ENCODE measurements at places on chromosomes 12 and 14. TPM values are rescaled to one million over a fixed set of nuclear protein-coding genes. Genes with fewer than 3 reads are reported as not detected.
A peak's percentile ranks its signal among the peaks of the same experiment; 100 is the strongest.

OTUB2 gene
- 0.23 TPM for total RNA-seq

NR1H4 gene
- total RNA-seq: not detected

MYF5 gene
- total RNA-seq: not detected

ACSS3 gene
- 0.13 TPM for total RNA-seq

GPRC5A gene
- 1.8 TPM for total RNA-seq

ADAMTS20 gene
- not detected for total RNA-seq

CLEC4D gene
- not detected for total RNA-seq

MUCL1 gene
- not detected for total RNA-seq

- DNase-seq: no peak
- H3K27me3 ChIP-seq: no peaks in the 10 kb centered on the region
- H3K36me3 ChIP-seq: no peaks in the 10 kb centered on the region
- H3K4me3 ChIP-seq: no peak overlapping the region
- no peak overlapping the region for H3K27ac ChIP-seq
- H3K4me1 ChIP-seq: no peaks in the 10 kb centered on the region
Measured at GRCh38 chr12:33251548-33251947, 188.1 kb downstream of the SYT10 start.

GRCh38 chr12:125015680-125016310, 22.4 kb downstream of the BRI3BP start:
- H3K36me3 ChIP-seq: peaks cover 13% of the 10 kb centered on the region
- no peak for DNase-seq
- H3K4me3 ChIP-seq: no peak overlapping the region
- H3K27ac ChIP-seq: no peak overlapping the region
- H3K27me3 ChIP-seq: no peaks in the 10 kb centered on the region
- H3K4me1 ChIP-seq: no peaks in the 10 kb centered on the region

DNA sequence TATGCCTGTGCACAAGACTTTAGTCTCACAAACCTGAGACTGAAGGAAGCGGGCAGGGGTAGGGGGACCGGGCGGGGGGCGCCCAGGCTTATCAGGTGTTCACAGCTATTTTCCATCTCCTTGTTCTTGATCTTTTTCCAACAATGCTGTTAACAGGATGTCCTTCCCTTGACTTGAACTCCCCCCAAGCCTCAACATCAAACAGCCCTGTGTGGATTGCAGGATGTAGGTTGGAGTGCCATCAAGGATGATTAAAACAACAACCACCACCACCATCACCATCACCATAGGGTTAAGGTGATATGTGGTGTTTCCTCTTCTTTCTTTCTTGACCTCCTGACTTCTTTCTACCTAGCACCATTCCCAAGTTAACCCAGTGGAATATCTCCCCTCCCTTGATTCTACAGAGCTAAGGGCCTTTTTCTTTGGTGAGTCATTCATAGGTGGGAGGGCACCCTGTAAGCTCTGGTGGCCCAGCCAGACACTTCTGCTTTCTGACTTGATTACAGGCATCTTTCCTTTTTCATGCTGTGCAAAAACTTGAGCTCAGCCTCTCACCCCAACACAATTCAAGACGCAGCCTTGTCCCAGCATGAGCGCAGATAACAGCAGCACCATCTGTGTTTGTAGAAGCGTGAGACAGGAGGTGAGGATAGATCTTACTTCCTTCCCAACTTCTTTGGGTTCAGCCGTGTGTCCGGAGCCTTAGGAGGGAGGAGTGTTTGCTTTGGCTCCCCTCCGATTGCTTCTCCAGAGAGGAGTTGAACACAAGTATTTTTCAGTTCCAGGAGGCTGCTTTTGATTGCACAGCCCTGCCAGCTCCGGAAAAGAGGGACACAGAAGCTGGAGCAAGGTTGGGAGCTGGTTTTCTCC, 26.8 kb downstream of the FLVCR2 start:
- H3K4me3 ChIP-seq: no peak overlapping the region
- DNase-seq: no peak
- H3K36me3 ChIP-seq: no peaks in the 10 kb centered on the region
- no peaks in the 10 kb centered on the region for H3K4me1 ChIP-seq
- H3K27me3 ChIP-seq: no peaks in the 10 kb centered on the region

DNA sequence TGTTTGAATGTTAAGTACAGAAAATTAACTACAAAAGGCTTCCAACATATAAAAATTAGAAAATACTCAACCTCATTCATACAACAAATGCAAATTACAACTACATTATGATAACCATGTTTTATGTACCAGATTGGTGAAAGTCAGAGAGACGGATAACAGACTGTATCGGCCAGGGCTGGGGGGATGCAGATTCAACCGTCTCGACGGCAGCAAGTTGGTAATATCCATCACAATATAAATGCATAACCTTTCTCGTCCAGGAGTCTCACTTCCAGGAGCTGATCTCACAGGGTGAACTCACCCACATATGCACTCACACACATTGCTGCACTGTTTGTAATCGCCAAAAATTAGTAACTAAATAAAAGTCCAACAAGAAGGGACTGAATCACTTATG, 89.4 kb downstream of the ITPK1 start:
- no peak overlapping the region for H3K27ac ChIP-seq
- no peak for DNase-seq
- no peaks in the 10 kb centered on the region for H3K36me3 ChIP-seq

DNA sequence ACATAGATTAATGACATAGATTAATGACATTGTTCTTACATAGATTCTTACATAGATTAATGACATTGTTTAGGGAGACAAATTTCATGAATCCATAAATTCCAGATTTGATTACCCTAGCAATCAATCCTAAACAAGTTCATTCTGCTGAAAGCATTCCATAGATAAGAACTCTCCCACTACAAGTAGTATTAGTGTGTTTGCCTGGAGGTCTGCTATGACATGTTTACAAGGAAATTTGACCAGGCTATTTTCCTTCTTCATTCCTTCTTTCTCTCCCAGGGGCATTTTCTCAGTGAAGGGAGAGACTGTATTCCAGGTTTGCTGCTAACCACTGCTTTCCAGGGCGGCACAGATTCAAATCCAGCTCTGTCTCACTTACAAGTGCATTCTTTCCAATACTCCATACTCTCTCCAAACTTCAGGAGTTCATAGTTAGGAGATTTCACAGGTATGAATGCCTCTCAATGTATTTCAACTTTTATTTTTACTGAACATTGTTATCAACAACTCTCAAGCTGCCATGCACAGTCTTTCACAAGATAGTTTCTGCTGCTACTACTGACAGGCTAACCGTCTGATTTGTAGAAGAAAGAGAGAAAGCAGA, 134.5 kb downstream of the SLC38A1 start:
- no peak for DNase-seq
- H3K4me3 ChIP-seq: no peak overlapping the region
- no peaks in the 10 kb centered on the region for H3K36me3 ChIP-seq
- no peak overlapping the region for H3K27ac ChIP-seq
- no peaks in the 10 kb centered on the region for H3K27me3 ChIP-seq
- no peaks in the 10 kb centered on the region for H3K4me1 ChIP-seq

- no peak overlapping the region for H3K4me3 ChIP-seq
- H3K4me1 ChIP-seq: peaks cover 90% of the 10 kb centered on the region
- no peak for DNase-seq
- H3K27ac ChIP-seq: peak overlapping the region; percentile 61
- H3K36me3 ChIP-seq: no peaks in the 10 kb centered on the region
Measured at GRCh38 chr14:77036484-77037214, 8.1 kb upstream of the IRF2BPL start.

DNA sequence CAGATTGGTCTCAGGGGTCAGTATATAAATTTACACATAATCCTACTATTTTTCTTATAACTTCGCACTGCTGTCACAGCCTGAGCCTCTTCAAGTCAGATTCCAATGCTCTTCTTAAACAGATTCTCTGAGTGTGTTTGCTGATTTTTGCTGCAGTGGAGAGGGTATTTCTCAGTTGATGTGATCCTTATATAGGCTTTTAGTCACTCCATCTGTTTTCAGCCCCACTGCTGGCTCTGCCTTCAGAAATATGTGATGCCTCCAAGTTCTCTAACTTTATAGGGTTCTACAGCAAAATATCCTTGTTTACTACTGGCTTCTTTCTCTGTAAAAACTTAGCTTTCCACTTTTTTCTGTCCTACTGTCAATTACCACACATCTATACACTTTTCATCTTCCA, 702.7 kb downstream of the NRXN3 start:
- DNase-seq: no peak
- no peak overlapping the region for H3K27ac ChIP-seq
- no peaks in the 10 kb centered on the region for H3K27me3 ChIP-seq
- H3K36me3 ChIP-seq: no peaks in the 10 kb centered on the region
- no peaks in the 10 kb centered on the region for H3K4me1 ChIP-seq
- no peak overlapping the region for H3K4me3 ChIP-seq
